T-helper 2 cell (primary cell): ENCODE measurements at places on chromosomes 12 and 14.

DNA sequence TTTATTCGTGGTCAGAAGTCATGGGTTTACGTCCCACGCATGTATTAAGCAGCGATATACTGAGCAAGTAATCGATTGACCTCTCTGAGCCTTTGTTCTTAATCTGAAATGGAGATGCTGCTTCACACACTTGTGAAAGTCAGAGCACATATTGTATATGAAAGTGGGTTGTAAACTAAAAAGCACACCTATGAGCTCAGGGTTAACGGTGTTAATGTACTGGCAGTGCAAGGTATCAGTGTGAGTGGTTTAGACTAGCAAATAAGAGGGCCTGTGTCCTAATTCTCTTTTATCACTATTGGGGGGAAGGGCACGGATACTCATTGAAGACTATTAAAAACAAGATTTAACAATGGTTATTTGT, 676 bp downstream of the MRPL42 start:
- no peak for DNase-seq

DNA sequence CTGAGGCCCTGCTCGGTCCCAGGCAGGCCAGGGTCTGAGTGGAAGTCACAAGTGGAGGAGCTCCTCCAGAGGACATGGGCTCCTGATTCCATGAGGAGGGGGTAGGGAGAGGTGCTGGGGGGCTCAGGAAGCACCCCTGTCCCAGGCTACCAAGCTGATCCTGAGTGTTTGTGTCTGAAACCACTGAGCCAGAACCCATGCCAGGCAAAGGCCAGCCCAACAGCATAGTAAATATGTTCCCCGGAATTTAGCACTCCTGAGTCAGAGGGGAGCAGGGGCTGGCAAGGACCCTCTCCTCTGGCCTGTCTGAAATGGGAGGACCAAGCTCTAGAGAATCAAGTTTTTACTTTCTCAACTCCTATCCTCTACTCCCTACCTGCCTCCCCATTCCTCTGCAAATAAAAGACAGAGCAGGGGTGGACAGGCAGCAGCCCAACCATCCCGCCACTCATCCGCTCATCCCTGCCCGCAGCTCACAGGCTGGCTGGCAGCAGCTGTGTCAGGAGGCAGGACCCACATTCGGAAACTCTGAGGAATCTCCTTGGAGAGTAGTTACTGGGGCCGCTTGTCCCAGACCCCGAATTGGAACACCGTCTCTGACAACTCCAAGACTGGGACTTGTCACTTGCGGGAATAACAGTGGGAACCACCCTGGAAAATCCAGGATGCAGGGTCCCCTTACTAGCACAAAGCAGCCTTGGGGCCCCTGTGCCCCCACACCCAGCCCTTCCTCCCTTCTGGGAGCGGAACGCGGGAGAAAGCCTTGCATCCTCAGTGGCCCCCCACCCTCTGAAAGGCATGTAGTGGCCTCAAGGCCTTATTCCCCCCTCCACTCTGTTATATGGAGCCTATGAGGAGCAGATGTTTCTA, 102.5 kb downstream of the ZFP36L1 start:
- DNase-seq = no peak

DNA sequence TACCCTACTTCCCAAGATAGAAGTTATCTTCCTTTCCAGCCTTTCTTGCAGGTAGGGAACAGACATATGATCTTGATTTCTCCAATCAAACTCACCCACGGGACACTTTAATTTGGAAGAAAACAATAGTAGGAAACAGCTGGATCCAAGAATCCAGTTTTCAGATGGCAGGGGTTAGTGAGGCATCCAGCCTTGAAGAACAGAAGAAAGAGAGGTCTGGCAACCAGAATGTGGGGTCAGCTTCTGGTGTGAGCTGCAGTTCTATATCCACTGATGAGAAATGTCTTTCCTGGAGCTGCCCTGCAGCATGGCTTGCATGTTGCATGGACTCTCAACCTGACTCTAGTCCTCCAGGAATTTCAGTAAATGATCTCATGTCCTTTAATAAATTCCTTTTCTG, 83.8 kb downstream of the TTC8 start:
- no peak for DNase-seq

GRCh38 chr14:99436247-99437180, 44.1 kb downstream of the SETD3 start:
- no peak for DNase-seq

- no peak for DNase-seq
Measured at GRCh38 chr12:70467476-70467875, 101.4 kb downstream of the KCNMB4 start.

GRCh38 chr12:116642683-116643082, 83.5 kb downstream of the MAP1LC3B2 start:
- DNase-seq = no peak

DNA sequence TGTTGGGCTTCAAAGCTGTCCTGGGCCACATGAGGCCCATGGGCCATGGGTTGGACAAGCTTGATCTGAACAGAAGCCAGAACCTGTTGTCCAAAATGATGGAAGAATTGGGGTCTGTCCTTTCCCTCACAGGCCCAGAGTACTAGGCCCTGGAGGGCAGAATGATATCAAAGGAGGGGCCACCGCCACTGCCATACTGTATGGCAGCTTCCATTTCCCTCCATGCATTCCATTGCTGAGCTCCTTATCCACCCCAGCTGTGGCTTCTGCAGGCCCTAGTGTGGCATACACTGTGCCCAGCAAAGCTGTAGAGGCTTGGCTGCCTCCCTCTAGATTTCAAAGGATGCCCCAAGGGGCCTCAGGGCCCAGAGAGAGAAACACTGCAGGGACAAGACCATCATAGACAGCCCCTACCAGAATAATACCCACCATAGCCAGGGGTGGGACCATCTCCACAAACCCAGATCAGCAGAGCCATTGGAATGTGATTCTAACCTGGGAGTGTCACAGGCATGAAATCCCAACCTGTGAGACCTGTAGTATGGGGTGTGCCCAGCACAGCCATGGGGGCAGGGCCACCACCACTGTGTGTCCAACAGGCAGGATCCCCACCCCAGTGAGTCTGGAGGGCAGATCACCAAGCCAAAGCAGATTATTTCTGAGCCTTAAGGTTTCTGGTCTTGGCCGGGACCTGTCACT, 61.4 kb upstream of the BEGAIN start:
- DNase-seq = no peak

DNA sequence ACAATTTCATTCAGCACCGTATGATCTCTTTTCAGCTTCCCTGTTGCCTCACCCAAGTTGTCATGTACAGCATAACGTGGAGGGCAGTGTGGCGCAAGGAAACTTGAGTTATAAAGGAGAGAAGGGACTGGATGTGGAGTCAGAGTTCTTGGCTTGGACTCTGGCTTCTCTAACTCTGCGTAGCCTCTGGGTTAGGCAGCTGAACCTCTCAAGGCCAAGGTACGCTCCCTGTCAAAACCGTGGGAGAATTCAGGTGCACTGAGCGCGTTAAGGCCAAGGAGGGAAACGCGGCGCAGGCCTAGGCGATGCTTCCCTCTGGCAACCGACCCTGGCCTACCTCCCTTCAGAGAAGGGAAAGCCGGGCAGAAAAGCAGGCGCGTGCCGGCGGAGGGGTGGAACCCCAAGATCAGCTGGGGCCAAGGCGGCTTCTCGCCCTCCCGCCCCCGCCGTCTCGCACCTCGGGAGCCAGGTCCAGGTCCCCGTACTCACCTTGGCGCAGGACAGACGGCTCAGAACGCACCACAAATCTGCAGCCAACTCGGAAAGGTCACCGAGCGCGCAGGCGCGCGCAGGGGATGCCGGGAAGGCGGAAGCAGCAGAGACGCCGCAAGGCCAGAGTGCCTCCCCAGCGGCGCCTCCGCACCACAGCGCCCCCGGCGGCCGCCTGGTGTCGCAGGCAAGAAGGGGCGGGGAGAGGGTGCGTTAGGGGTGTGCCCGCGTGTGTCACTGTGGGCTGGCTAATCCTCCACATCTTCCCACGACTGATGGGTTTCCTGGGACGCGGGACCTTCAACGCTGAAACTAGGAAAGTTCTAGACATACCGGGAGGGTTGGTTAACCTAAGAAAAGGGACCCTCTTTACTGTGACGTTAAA, 7.0 kb upstream of the TDRD9 start:
- peak; percentile 93 for DNase-seq

DNA sequence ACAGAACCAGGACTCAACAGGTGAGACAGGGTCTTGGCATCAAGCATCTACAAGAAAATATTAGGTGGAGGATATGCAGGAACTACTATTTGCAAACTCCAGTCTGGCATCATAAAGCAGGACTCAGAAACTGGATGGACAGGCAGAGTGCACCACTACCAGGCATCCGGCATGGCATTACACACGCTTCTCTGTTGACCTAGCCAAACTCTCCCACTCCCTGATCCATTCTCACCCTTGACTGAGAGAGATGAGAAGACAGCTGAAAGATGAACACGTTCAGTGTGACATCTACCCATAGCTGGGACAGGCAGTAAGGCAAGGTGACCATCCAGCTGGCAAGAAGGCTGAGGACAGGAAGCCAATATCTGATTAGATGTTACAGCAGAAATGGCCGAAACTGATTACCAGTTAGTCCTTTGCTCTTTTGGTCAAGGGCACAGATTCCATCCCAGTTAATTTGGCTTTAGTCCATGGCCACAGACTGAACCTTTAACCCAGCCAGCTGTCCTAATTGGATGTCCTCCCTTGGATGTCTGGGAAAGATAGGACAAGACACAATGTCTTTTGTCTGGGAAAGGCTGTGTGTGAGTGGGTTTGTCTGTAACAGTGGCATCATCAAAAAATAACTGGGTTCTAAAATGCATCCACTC, 71.6 kb downstream of the BBS10 start:
- DNase-seq = no peak

GRCh38 chr12:60494244-60494643, 898.4 kb downstream of the SLC16A7 start:
- no peak for DNase-seq

DNA sequence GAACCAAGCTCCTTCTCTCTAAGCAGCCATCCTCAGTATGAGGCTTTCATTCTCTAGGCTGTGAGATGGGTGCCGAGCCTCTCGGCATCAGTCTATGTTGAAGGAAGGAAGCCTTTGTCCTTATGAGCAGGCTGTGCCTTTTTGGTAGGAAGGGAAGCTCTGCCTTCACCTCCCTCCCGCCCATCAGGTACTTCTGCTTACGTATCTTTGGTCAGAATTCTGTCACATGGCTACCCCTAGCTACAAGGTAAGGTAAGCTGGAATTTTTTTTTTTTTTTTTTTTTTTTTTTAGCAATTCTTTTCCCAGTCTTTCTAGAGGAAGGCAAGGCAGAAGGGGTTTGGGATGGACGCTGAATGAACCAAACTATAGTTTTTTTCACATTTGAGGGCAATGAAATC, 16.9 kb downstream of the BATF start:
- DNase-seq = no peak

GRCh38 chr12:64007853-64008252, 163.4 kb downstream of the SRGAP1 start:
- no peak for DNase-seq
